ENCODE measurements at places on chromosomes 12 and 14. TPM values are rescaled to one million over a fixed set of nuclear protein-coding genes. Genes with fewer than 3 reads are reported as not detected.

Gene TAS2R14
- total RNA-seq: 0.92 TPM

Gene NRXN3
- 0.74 TPM for total RNA-seq

Gene MEG3
- total RNA-seq: 5.3 TPM

Gene DAAM1
- 60.9 TPM for total RNA-seq

DNA sequence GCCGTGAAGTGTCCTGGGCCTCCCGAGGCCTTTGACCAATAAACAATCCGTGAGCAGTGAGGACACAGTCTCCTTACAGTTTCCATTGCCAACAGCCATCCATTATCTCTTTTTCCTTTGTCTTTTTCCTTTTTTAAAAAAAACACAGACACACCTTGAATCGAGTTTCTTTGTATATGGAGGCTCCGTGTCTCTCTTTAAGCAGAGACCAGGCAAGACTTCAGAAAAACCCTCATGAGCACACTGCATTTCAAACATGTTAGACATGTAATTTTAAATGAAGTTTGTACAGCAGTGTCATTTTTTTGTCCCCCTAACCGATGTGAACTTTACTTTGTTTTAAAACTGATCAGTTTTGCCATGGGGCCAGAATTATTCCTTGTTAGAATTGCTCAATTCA lies 111.1 kb downstream of the SPTSSA start:
- no peak for DNase-seq

GRCh38 chr12:72829838-72830237 lies 557.7 kb downstream of the TRHDE start:
- DNase-seq: no peak

DNA sequence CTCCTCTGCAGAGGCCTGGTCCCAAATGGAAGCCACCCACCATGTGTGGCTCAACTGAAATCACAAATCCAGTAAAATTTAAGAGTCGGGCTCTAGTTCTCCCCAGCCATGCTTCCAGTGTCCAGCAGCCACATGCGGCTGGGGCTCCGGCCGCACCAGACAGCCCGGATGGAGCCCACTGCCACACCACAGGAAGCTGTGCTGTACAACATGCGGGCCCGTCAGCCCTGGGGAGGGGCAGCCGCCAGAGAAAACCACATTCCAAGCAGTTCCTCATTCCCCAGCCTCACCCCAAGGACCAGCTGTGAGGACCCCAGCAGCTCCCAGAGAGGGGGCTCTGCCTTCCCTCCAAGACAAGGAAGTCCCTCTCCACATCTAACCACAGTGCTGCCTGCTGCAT lies 135.0 kb downstream of the NCOR2 start:
- DNase-seq: no peak

DNA sequence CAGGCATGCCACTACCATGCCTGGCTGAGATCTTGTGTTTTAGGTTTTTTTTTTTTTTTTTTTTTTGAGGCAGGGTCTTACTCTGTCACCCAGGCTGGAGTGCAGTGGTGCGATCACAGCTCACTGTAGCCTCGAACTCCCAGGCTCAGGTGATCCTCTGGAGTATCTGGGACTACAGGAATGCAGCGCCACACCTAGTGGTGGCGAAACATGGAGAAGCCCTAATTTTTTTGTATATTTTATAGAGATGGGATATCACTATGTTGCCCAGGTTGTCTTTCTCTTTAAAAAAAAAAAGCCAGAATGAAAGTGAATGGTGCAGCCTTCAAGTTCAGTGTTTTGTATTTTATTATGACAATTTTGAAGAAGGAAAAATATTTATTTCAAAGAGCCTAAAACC lies 44.1 kb downstream of the FGD4 start:
- DNase-seq: no peak

DNA sequence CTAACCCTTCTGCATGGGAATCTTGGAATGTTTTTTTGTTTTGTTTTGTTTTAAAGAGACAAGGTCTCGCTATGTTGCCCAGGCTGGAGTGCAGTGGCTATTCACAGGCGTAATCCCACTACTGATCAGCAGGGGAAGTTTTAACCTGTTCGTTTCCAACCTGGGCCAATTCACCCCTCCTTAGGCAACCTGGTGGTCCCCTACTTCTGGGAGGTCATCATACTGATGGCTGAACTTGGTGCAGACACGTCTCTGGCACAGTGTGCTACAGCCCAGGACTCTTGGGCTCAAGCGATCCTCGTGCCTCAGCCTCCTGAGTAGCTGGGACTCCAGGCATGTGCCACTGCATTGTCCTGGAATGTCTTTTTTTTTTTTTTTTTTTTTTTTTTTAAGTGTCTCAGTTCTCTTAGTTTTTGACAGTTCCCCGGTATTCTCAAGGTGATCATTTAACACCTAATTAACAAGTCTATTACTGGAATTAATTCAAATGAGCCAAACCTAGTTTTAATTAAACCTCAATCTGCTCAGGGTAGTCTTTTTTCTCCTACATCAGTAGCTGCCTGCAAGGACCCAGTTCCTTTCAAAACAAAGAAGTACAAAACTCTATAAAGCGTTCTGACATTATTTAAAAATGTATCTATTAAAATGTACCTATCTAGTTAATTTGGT lies 49.0 kb upstream of the ISM2 start:
- DNase-seq: no peak

DNA sequence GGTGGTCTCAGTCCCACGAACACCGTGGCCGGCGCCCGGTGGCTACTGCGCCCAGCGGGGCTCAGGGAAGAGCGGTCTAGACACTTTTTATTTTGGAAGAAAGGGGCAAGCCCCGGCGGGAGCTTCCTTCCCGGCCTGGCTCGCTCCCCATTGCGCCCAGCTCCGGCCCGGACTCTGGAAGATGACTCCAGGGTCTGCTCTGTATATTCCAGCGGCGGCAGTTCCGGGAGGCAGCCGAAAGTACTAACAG lies 225.1 kb upstream of the CRY1 start:
- peak; percentile 72 for DNase-seq

- DNase-seq: no peak
Measured at GRCh38 chr12:1531654-1532374, 62.6 kb downstream of the FBXL14 start.

- no peak for DNase-seq
Measured at GRCh38 chr12:2779281-2779680, 15.5 kb upstream of the FKBP4 start.

DNA sequence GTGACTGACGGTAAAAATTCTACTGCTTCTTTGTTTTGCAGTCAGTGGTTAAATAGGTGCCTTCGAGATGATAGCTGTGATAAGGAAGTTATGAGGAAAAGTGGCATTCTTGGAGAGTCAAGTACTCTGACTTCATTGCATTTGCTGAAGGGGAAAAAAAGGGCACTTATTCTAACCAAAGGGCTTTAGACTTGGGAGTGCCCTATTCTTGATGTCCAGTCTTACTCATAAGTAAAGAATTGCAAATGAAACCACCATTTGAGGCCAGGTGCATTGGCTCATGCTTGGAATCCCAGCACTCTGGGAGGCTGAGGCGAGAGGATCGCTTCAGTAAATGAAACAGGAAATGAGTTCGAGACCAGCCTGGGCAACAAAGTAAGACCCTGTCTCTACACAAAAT lies 40.3 kb downstream of the BRAP start:
- DNase-seq: peak; percentile 43

DNA sequence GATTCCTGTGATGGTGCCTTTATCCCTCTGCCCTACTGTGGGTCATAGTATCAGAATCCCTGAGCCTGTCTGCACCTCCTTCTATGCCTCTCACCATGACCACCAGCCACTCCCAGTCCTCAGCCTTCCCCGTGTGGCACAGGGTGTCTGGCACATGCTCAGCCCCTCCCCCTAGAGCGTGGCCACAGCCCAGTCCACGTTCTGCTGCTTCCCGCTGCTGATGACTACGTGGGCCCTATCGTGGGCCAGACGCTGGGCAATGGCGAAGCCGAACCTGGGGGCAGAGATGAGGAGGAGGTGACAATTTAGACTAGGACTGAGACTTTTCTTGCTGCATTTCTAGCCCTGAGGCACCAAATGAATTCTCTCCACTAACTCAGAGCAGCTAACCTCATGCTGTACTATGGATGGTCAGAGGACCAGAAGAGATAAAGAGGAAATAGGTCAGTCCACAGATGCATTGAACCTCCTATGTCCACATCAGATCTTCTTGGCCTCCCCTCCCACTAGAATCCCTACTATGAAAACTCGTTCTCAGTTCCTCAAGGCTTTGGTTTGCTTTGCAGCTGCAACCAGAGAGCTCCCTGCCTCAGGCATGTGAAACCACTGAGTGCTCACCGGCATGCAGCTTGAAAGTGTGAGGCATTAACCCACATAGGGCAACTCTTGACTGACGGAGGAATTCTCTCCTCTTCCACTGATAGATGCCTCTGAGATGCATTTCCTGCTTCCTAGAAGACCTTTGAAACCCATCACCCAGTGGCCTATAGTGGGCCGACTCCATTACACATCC lies 126.3 kb upstream of the DHRS4 start:
- DNase-seq: no peak

GRCh38 chr12:74541074-74541473 lies 3.4 kb downstream of the ATXN7L3B start:
- no peak for DNase-seq

DNA sequence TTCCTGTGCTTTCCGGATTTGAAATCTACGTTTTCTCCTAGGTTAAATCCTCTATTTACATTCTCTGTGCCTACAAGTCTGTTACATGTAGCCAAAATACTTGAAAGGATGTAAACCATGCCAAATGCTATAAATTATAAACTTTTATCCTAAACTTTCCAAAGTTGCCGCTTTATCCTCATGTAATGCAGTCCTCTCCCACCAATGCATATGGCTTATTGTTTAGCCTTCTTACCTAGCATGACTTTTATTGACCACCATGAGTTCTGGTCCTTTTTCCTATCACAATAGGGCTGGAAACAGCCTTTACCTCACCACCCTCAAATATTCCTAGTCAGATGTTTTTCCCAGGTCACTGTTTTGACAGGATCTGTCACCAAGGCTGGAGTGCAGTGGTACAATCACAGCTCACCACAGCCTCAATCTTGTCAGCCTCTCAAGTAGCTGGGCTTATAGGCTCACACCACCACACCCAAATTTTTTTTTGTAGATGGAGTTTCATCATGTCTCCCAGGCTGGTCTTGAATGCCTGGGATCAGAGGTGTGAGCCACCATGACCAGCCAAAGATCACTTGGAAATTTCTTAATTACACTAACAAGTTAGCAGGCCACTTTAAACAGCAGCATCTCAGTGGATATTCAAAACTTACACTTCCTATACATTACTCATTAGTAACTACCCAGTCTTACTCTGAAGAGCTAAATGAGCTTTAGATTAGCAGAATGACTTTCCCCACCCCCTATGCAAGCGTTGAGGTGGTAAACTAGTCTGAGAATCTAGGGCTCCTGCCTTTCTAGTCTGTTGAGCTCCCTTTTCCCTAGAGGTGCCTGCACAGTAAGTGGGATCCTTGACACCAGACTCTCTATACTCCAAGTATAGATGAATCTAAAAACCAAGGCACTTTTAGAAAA lies 4.1 kb downstream of the TUBA1B start:
- no peak for DNase-seq

- no peak for DNase-seq
Measured at GRCh38 chr14:30266290-30266689, 292.7 kb upstream of the G2E3 start.

DNA sequence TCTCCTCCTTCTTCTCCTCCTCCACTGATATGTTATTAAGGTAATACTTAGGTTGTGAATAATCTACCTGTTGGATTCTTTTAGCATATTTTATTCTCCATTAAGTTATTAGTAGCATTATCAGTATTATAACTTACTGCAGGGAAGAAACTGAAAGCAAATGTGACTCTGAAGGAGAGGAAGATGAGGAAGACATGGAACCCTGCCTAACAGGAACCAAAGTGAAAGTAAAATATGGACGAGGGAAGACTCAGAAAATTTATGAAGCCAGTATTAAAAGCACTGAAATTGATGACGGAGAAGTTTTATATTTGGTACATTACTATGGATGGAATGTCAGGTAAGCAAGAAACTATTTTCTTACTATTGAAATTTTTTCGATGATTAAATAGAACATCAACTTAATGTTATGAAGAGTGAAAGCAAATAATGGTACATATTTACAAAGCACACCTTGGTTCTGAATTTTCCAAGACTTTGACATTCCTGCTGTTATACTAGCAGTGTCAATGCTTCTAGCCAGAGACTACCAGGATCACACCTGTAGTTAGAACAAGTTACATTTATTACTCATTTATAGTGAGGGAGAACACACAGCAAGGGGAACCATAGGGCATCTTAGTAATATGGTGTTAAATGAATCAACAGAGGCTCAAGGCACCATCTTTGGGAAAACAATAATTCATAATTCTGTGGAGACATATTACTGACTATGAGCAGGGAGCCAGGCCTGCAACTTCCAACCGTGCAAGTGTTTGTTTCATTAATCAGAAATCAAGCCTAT lies 42.0 kb upstream of the TOMM20L start:
- DNase-seq: no peak
